ENCODE measurements at places on chromosomes 3 and 15. TPM values are rescaled to one million over a fixed set of nuclear protein-coding genes. Genes with fewer than 3 reads are reported as not detected.
A peak's percentile ranks its signal among the peaks of the same experiment; 100 is the strongest.

MELTF gene
- 0.36 TPM for total RNA-seq

CXCR6 gene
- total RNA-seq: 0.29 TPM

ROPN1 gene
- total RNA-seq: not detected

ARID3B gene
- 4.3 TPM for total RNA-seq

KBTBD13 gene
- 1.4 TPM for total RNA-seq

TEX264 gene
- 49.2 TPM for total RNA-seq

GRCh38 chr3:44000586-44000985 lies 241.1 kb upstream of the TOPAZ1 start:
- no peaks in the 10 kb centered on the region for H3K36me3 ChIP-seq
- H3K4me1 ChIP-seq: peaks cover 26% of the 10 kb centered on the region
- H3K27ac ChIP-seq: no peak overlapping the region
- H3K27me3 ChIP-seq: peaks cover 80% of the 10 kb centered on the region
- DNase-seq: no peak

- no peak for DNase-seq
- H3K4me1 ChIP-seq: peaks cover 8% of the 10 kb centered on the region
- H3K4me3 ChIP-seq: no peak overlapping the region
These were observed 512.1 kb downstream of the SHQ1 start for GRCh38 chr3:72336114-72336651.

- no peaks in the 10 kb centered on the region for H3K4me1 ChIP-seq
- H3K36me3 ChIP-seq: no peaks in the 10 kb centered on the region
These were observed 731.6 kb downstream of the GBE1 start for GRCh38 chr3:81029861-81030260.

DNA sequence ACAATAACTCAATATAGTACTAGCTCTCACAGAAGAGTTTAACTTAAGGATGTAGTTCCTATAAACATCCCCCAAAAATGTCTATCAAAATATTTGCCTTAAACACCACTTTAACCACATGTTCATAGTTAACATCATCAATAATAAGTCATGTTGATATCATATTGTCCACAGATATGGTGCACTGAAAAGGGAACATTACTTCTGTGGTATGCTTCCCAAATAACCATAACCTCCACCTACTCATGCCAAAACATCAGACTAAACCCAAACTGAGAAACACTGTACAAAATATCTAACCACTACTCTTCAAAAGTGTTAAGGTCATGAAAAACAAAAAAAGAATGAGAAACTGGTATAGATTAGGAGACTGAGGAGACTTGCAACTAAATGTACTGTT lies 32.9 kb downstream of the SLC4A7 start:
- no peaks in the 10 kb centered on the region for H3K36me3 ChIP-seq
- no peak for DNase-seq
- H3K4me1 ChIP-seq: peaks cover 28% of the 10 kb centered on the region
- H3K27me3 ChIP-seq: no peaks in the 10 kb centered on the region
- H3K4me3 ChIP-seq: no peak overlapping the region
- H3K27ac ChIP-seq: no peak overlapping the region

DNA sequence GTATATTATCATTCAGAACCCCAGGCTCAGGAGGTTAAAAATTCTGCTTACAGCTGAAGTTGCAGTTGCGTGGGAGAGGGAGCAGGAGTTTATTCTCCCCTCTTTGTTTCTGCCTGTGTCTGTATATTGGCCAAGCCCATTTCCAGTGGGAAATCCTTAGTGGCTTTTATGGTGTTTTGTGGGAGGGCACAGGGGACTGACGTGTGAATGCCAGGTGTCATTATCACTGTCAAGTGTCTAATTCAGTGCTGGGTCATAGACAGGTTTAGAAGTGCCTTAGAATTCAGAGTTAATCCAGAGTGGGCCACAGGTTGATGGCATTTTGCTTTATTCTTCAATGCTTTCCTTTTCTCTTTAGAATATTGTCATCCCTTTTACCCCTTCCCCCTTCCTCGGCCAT lies 33.4 kb downstream of the SLCO3A1 start:
- no peak overlapping the region for H3K4me3 ChIP-seq
- no peak for DNase-seq
- H3K36me3 ChIP-seq: no peaks in the 10 kb centered on the region
- no peaks in the 10 kb centered on the region for H3K27me3 ChIP-seq
- no peak overlapping the region for H3K27ac ChIP-seq
- H3K4me1 ChIP-seq: peaks cover 14% of the 10 kb centered on the region

DNA sequence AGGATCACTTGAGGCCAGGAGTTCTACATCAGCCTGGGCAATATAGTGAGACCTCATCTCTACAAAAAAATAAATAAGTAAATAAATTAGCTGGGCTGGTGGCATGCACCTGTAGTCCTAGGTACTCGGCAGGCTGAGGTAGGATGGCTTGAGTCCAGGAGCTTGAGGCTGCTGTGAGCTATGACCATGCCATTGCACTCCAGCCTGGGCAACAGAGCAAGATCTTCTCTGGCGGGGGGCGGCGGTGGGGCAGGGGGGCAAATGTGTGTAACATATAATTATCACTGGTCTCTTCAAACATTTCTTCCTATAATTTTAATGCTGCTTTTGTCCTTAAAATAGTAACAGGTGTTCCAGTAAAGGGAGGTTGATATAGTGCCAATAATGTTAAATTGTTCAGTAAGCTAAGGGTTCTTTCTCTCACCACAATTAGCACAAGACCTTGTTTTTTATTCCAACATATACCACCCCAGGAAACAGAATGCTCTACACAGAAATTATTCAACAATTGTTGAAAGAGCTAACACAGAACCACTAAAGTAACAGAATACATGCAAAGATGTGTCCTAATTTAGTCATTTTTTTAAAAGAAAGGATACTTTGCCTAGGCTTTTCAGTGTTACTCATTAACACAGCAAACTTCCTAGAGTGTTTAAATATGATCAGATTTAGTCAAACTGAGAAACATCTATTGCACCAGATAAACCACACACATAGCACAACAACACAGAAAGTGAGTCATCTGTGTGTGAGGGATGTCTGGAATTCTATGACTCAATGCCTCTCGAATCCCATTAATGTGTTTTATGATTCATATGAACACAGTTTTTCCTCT lies 29.1 kb downstream of the ANKRD28 start:
- DNase-seq: peak; percentile 23
- no peaks in the 10 kb centered on the region for H3K36me3 ChIP-seq
- peaks cover 20% of the 10 kb centered on the region for H3K4me1 ChIP-seq
- H3K27me3 ChIP-seq: no peaks in the 10 kb centered on the region
- H3K27ac ChIP-seq: peak overlapping the region; percentile 72

GRCh38 chr15:28878209-28878608 lies 7.6 kb upstream of the APBA2 start:
- H3K27ac ChIP-seq: no peak overlapping the region
- H3K4me3 ChIP-seq: no peak overlapping the region
- DNase-seq: no peak
- no peaks in the 10 kb centered on the region for H3K36me3 ChIP-seq
- no peaks in the 10 kb centered on the region for H3K4me1 ChIP-seq
- H3K27me3 ChIP-seq: no peaks in the 10 kb centered on the region

- no peak overlapping the region for H3K27ac ChIP-seq
- H3K4me3 ChIP-seq: no peak overlapping the region
- H3K4me1 ChIP-seq: peaks cover 10% of the 10 kb centered on the region
- H3K27me3 ChIP-seq: no peaks in the 10 kb centered on the region
These were observed 120.6 kb downstream of the CD47 start for GRCh38 chr3:107969994-107970819.

- no peaks in the 10 kb centered on the region for H3K4me1 ChIP-seq
- H3K4me3 ChIP-seq: no peak overlapping the region
- H3K27me3 ChIP-seq: no peaks in the 10 kb centered on the region
These were observed 567.3 kb upstream of the ZNF717 start for GRCh38 chr3:76352511-76353284.

GRCh38 chr3:188975600-188976314 lies 196.0 kb upstream of the TPRG1 start:
- H3K27ac ChIP-seq: peak overlapping the region; percentile 36
- no peak overlapping the region for H3K4me3 ChIP-seq
- H3K27me3 ChIP-seq: no peaks in the 10 kb centered on the region
- peaks cover 2% of the 10 kb centered on the region for H3K4me1 ChIP-seq
- no peaks in the 10 kb centered on the region for H3K36me3 ChIP-seq
- no peak for DNase-seq

GRCh38 chr15:29969562-29970401 lies 113.0 kb upstream of the GOLGA8J start:
- no peak for DNase-seq
- H3K4me3 ChIP-seq: no peak overlapping the region
- H3K27ac ChIP-seq: no peak overlapping the region
- no peaks in the 10 kb centered on the region for H3K4me1 ChIP-seq
- peaks cover 45% of the 10 kb centered on the region for H3K27me3 ChIP-seq

DNA sequence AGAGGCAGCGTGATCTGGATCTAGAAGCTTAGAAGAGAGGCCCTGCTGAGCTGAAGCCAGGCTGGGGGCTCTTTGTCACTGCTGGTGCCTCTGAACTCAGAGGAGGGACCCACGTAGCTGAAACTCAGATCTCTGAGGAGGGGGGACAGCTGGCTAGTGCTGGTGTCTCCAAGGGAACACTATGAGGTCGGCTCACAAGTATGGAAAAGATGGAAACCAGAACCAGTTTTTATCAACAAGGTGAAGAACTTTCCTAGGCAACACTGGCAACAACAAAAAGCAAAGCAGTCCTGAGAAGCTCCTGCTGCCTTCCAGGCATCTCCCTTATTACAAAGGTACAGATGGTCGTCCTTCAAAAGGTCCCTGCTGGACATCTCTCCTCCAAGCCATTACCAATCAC lies 27.0 kb upstream of the FSTL1 start:
- H3K27me3 ChIP-seq: no peaks in the 10 kb centered on the region
- no peaks in the 10 kb centered on the region for H3K36me3 ChIP-seq
- no peak overlapping the region for H3K4me3 ChIP-seq
- H3K27ac ChIP-seq: no peak overlapping the region
- no peaks in the 10 kb centered on the region for H3K4me1 ChIP-seq
